Renal cortex interstitium (tissue), 15 donors: ENCODE measurements at places on chromosomes 16 and 17.

DNA sequence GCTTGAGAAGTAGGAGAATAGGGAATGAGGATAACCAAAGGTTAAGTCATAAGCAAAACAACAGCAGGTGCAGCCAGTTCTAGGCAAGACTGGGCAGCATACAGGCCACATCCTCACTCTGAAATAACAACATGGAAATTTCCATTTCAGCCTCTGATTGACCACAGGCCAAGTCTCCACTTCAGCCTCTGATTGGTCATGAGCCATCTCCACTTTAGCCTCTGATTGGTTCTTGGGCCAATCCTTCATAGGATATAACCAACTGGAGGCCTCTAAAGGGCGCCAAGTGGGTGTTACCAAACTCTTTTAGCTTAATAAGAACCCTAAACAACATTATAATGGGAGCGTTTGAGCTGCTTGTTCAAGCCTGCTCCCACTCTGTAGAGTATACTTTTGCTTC is 512.0 kb downstream of the NPIPA7 start:
- no peak for DNase-seq

DNA sequence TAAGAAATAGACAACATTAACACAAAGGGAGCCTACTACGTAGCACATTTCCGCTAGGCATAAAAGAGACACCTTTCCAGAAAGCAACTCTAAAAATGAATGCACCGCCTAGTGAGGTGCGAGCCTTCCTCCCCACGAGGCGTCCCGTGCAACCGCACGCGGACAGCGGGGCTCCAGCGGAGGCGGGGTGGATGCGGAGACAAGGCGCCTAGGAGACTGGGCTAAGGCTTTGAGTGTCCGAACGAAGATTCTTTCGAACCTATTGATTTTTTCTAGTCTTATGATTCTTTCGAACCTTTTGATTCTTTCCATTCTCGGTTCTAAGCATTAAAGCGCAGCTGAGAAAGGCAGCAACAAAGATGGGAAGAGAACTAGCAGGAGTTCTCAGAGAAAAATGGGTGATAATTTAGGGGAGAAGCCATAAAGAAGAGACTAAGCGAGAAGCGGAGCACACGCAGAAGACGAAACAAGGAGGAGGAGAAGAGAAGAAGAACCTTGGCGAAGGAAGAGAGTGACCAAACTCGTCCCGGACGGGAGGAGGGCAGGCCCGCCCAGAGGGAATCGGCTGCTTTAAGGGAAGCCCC is 394 bp upstream of the CPD start:
- DNase-seq: no peak

DNA sequence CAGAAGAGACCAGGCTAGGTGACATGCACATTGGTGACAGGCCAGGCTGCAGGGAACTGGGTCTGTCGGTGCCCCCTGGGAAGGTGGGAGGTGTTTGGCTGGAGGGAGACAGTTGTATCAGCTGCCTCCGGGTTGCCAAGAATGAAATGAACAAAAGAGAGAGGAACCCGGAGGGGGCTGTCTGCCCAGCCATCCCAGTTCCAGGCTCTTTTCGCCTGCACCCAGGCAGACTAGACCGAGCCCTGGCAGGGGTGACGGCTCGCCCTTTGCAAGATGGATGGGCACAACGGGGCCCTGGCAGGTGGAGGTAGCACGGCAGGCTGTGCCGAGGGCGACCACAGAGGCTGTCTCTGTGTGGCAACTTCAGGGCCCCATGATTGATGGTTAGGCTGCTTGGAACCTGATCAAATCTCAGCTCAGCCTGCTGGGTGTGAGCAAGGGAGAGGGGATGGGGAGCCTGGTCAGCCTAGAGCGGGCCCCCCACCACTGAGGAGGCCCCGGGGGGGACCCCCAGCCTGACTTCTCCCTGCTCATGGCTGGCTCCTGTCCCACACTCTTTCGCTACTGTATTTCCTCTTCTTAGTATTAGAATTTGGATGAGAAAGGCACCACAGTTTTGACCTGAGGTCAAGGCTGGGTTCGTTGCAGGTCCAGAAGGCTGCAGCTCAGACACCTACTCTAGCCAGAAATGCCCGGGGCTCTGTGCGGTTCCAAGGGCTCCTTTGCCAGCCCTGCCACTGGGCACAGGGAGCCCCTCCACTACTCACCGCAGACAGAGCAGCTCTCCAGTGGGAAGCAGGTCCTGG is 118.9 kb upstream of the CHMP6 start:
- no peak for DNase-seq

GRCh38 chr16:30526137-30526822 is at the start of gene ZNF768:
Gene ZNF768, minus strand, starts transcription at chr16:30526566. Its CDS starts 153 bp downstream, at chr16:30526413.
- no peak for DNase-seq

DNA sequence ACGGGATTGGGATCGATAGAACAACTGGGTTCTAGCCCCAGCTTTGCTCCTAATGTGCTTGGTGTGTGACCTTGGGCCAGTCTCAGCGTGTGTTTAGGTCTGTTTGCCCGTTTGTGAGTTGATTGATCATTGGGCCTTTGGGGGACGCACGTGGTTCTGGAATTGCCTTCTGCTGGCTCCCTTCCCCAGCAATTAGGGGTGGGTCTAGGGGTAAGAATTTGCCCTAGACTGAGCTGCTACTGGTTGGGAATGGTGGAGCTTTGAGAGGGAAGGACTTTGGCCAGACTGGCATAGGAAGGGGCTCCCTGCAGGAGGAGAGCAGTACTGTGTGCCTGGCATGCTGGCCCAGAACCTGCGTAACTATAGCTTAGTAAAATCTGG is 1.5 kb downstream of the SPNS2 start:
- DNase-seq: no peak

GRCh38 chr17:42780851-42781638 is 635 bp downstream of the WNK4 start:
- no peak for DNase-seq

DNA sequence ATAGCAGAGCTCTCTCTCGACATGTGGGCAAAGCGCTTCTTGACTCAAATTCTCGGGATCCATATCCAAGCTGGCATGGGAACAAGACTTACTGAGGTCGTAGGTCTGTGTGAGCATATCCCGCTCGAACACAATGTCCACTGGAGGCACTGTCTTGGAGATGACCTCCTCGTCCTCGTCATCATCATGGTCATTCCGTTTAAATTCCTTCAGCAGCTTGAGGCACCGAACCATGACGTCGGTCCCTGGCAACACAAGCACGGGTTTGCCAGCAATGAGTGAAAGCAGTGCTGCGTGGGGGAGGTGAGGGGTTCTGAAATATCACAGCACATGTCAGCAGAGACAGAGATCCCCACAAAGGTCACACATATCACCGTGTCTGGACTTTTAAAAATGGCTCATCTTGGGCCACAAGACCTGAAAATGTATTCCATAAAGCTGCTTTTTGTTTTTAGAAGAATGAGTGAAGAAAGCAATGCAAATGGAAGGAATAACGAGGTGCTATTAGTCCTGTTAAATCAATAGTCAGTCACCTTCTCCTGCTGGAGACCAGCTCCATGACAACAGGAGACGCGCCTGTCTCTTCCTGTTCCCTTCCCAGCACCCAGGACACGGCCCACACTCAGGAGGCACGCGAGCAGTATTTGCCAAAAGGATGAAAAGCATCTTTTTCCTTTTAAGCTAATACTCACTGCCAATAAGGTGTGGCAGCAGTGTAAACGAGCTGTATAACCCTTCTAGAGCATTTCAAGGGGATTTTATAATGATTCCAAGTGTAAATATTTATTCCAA is 37.9 kb downstream of the GTF3C1 start:
- peak; percentile 46 for DNase-seq

- DNase-seq: no peak
Observed at GRCh38 chr16:23700509-23700908, 12.5 kb downstream of the ERN2 start.

GRCh38 chr17:73588891-73589290 is 55.4 kb downstream of the SDK2 start:
- DNase-seq: no peak

GRCh38 chr16:65069766-65070165 is 52.1 kb downstream of the CDH11 start:
- DNase-seq: no peak

GRCh38 chr17:37137906-37138514 is 189.3 kb downstream of the AATF start:
- DNase-seq: no peak

GRCh38 chr16:23148513-23149266 is 562 bp downstream of the USP31 start:
- DNase-seq: no peak

DNA sequence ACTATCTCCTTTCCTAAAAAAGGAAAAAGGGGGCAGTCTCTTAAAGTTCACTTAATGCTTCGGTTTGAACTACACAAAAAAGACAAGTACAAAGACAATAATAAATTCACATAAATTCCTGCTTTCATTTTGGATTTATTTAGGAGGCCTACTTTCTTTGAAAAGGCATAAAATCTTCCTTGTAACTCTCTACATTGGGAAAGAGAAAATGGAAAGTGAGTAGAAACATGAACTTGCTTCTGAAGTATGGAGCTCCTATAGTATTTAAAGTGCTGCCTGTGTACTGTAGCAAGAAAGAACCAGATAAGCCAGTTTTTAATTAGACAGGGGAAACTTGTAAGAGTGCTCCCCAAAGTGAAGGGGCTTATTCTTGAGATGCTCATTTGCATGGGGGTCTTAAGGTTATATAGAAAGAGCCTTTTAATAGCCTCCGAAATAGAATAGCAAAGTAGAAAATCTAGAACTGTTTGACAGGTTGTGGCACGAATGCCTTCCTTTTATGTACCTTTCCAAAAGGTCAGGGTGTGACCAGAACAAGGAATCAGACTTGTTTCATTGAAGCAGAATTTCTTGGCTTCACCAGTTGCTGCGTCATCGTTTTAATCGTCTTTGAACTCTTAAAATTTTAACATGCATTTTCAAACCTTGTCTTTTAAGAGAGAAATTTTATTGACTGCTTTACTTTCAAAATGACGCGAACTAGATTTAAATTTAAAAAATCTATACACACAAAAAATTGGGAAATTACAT is 12.9 kb downstream of the GAN start:
- no peak for DNase-seq

GRCh38 chr17:18368946-18369345 is 5.6 kb upstream of the SHMT1 start:
- no peak for DNase-seq

DNA sequence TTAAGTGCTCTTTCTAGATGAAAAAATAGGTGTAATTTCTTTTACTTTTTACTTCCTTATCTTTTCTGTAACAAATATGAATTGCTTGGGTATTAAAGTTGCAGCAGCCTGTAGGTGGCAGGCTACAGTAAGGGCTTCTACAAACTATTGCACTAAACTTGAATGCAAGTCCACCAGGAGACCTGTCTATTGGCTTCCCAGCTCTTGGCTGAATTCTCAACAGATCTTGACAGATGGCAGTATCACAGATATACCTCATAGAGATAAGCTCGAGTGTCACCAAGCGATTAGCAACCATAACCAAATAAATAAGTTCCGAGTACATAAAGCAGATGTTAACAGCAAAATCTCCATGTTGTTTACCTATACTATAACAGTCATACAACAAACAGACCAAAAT is 5.9 kb downstream of the BBS2 start:
- DNase-seq: no peak

- no peak for DNase-seq
Observed at GRCh38 chr16:70740914-70741782, 55.3 kb upstream of the MTSS2 start.

DNA sequence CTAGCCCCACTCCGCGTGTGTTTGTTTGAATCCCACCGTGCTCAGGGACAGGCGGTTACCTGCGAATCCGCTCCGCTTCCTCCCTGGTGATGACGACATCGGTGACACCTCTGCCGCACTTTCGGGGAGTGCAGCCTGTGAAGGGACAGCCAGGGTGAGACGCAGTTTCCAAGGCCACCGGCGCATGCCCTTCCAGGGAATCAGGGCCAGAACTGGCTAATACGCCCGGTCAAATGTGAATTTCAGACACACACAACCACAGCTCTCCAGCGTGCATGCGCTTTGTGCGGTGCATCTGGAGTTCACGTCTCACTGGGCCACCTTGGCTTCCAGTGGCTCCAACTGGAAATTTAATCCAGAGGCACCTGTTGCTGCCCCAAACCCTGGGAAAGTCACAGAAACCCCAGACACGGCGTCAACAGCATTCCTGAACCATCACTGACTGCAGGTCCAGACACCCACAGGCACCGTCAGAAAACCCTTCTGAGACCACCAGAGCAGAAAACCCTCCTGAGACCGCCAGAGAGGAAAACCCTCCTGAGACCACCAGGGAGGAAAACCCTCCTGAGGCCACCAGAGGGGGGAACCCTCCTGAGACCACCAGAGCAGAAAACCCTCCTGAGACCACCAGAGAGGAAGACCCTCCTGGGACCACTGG is 6.6 kb upstream of the HEXD start:
- DNase-seq: no peak

- DNase-seq: no peak
Observed at GRCh38 chr17:28693869-28694268, 17.8 kb downstream of the PROCA1 start.

DNA sequence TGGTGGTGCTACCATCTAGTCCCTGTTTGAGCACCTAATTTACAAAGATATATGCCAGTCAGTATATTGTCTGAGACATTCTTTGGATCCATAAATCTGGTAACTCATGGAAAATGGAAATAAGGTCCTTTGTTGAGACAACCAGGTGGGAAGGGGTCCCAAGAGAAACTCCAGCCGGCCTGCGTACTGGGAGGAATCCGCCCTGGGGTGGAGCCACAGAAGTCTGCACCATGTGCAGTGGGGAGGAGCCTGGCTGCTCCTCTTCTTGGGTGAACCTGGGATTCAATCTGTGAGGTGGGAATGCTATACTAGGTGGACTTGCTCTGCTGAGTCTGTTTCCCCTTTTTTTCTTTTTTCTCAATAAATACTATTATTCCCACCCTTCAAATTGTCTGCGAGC is 339.2 kb upstream of the TNRC6C start:
- no peak for DNase-seq

DNA sequence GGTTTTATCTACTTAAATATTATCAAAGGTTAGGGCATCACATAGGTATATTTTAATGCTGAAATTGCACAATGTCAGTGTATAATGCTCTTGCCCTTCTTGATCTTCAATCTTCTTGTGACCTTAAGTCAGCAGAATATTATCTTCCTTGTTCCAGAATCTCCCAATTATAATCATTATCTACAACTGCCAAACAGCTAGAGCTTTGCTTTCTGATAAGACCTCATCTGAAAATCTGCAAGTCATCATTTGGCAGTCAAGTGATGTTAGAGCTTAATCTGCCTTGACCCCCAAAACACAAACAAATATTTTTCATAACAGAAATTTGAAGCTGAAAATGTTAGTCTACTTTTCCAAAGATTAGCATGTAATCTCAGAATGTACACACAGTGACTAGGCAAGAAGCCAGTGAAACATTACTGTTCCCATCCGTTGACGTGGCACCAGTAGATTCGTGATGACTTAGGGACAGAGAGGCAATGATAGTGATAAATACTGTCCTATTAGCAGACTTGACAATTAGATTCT is 19.8 kb downstream of the REXO5 start:
- no peak for DNase-seq

- no peak for DNase-seq
Observed at GRCh38 chr17:42679492-42680330, 1.9 kb downstream of the CCR10 start.

DNA sequence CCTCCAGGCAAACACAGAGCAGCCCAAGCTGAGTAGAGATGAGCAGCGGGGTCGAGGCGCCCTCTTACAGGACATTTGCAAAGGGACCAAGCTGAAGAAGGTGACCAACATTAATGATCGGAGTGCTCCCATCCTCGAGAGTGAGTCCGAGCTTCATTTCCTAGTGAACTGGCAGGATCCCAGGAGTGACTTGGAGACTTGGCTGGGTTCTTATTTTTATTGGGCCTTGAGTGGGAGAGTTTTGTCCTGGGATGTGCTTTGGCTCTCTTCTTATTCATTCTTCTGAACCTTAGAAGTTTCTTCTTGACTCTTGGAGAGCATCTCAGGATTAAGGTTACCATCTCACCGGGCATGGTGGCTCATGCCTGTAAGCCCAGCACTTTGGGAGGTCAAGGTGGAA is 27.2 kb upstream of the CDC6 start:
- no peak for DNase-seq

- DNase-seq: no peak
Observed at GRCh38 chr17:31226950-31227349, 70.1 kb downstream of the OMG start.
